ENCODE measurements at places on chromosomes 6 and 20.

DNA sequence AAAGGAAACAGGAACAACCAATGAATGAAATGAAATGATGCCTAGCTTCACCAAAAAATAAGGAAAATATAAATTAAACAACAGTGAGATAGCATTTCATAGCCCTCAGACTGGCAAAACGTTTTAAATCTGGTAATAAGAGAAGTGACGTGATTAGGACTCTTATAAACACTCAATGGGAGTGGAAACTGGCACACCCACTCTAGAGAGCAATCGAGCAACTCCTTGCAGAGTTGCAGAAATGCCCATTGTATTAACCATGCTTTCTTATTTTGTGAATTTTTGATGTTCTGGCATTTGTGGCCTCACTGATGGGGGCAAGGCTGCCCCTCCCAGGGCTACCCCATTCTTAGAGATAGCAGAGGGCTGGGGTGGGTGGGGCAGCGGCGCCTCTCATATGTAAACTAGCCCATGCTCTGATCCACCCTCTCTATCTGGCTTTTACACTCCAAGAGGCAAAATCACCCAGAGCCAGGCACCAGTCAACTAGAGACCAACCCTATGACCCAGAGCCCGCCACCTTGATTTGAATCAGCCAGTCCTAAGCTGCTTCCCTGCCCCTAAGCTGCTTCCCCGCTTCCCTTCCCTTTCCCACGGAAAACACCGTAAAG is 6.4 kb upstream of the PNPLA1 start:
- no peak for DNase-seq

DNA sequence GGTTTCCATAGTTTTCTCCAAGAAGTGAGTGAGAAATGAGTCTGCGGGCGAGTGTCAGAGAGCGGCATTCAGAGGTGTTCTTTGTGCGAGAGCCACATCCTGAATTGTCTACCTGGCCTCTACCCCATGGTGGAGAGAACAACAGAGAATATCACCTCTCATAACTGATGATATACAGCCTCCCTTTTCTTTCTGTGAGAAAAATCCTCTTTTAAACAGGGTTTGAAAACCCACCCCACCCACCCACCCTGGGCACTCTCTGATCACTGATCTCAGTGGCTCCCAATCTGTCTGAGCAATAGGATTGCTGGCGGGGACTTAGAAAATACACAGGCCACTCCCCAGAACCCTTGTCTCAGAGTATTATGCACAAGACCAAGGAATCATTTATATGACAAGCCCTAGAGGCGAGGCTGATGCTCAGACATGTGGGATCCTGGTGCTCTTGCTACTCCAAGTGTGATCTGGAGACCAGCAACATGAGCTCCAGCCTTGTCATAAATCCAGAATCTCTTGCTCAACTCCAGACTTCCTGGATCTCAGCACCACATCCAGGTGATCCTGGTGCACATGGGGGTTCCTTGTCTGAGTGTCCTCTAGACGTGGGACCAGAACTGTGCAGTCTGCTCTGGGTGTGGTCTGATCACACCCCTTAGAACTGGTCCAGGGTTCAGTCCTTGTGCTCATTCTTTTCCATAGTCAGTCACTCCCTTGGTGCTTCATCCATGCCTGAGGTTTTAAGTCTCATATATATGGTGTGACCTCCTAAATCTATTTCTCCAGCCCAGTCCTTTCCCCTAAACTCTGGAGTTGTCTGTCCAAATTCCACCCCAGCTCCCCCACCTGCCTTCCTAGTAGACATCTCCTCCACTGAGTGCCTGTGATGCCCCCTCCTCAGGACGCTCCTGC is 5.3 kb downstream of the HLA-B start:
- DNase-seq, result no peak

- peak; percentile 15 for DNase-seq
Observed at GRCh38 chr6:138001750-138002349, 105.4 kb downstream of the PERP start.

- no peak for DNase-seq
Observed at GRCh38 chr6:142856624-142857232, 88.2 kb downstream of the HIVEP2 start.

- peak; percentile 62 for DNase-seq
Observed at GRCh38 chr6:31834367-31835250, 7.1 kb downstream of the HSPA1B start.

DNA sequence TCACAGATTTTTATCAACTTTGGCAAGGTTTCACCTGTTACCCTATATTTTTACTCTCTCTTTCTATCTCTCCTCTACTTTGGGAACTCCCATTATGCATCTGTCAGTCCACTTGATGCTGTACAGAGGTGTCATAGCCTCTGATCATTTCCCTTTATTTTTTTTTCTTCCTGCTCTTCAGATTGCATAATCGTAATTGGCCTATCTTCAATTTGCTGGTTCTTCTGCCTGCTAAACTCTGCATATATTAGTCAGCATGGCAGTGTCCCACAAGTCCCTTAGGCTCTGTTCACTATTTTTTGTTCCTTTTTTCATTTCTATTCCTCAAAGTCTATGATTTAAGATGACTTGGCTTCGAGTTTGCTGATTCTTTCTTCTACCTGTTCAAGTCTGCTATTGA is 44.7 kb upstream of the MICB start:
- DNase-seq, result no peak

GRCh38 chr6:110295451-110296165 is 62.5 kb downstream of the METTL24 start:
- DNase-seq, result no peak

DNA sequence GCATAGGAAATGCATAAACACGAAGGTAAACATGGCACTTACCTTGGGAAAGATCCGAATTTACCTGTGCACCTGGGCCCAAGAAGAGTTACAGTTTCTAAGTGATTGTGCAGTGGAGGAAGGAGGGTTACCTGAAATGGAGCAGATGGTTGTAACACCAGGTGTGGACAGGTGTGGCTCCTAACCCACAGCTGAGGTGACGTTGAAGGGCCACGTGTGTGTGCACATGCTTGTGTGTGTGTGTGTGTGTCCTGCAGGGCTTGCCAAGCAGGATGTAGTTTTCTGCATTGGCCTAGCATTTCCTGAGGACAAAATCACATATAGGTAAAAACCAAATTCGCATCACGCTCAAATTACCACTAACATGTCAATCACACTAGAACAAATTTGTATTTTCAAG is 240.8 kb downstream of the ANKRD60 start:
- DNase-seq, result no peak

GRCh38 chr20:19274412-19275015 is 62.1 kb downstream of the SLC24A3 start:
- no peak for DNase-seq

GRCh38 chr20:23079016-23079351 is 7.1 kb downstream of the CD93 start:
- DNase-seq, result no peak

DNA sequence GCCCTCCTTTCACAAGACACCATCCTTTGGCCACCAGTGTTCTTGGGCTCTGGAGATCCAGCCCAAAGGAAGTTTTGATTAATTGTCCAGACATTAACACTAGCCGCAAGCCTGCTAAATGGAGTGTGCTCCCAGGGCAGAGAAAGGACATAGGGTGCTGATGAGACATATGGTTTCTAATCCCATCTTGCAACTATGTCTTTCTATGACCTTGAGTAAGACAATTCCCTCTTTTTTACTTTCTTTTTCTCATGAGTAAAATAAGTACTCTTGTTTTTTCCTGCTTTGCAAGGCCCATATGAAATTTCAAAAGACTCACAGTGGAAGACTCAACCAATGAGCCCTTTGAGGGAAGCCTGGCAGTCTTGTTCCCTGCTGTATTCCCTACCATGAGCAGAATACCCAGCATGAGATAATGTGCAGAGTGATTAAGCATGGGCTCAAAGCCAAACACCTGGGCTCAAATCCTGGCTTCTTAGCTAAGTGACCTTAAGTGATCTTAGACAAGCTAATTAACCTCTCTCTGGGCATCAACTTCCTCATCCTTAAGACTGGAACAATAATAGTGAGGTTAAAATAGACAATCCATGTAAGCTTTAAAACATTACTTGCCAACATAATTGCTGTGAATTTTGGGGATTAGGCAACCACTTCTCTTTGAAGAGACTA is at the start of gene WFDC10B:
Gene WFDC10B, minus strand, starts transcription at position 51 of the 669 bp plus-strand sequence. CDS start 19,027 bp downstream, outside the sequence.
- DNase-seq, result no peak

- no peak for DNase-seq
Observed at GRCh38 chr6:134544737-134545136, 226.8 kb upstream of the SGK1 start.

- no peak for DNase-seq
Observed at GRCh38 chr6:69894578-69895347, 28.4 kb downstream of the COL19A1 start.
